ENCODE measurements at places on chromosomes 11 and 22.

DNA sequence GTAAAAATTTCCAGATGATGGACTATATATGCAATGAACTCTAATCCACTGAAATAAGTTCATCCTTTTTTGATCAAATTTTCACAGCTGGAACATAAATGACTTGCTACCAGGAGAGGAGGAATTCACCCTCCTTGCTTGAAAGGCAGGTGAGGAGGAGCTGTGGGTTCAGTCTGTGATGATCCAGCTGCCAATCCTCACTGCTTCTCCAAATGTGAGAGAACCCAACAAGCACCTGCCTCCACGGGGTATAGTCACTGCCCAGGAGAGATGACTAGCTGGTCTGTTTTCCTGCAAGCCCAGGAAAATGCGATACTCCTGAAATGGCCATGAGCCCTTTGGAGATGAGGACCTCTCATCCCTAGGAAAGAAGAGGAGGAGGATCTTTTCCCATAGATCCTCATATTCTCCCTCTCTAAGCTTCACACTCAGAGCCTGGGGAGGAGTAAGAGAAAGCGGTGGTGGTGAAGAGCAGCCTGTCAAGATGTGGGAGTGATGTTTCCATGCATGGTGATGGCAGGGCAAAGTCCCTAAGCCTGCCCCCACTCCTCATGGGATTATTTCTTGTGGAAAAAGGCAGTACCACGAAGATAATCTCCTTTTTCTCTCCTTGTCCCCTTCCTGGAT lies 77.9 kb upstream of the USP47 start:
- DNase-seq = no peak

DNA sequence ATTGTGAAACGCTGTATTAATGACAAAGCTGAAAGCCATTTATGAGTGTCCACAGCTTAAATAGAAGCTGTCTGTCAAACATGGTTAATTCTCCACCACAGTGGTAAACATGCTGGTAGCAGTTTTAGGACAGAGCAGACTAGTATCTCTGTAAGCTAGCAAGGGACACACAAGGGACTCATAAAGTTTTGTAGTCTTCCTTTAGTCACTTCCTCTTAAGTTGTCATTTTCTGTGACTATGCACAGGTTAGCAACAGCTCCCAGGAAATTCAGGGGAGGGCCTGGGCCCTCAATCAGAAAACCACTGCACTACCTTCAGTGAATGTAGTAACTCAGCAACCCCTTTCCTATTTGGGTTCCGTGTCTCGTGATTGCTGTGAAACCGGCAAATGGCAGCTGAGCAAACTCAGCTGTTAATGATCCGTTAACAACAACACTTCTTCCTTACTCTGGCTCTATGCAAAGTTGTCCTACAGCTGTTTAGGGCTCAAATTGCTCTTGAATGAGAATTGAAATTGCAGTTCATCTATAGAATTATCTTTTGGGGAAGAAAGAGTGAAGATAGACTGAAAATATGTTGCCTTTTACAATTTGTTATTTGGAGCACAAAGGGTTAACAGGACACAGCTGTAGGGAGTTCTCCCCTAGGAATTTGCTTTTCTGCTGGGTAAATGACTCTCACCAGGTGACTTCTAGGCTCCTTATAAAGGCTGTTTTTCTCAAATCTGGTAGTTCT lies at the start of gene MMP26:
MMP26 (plus strand) TSS at position 731 of the 736 bp plus-strand sequence.
- DNase-seq = peak; percentile 42

DNA sequence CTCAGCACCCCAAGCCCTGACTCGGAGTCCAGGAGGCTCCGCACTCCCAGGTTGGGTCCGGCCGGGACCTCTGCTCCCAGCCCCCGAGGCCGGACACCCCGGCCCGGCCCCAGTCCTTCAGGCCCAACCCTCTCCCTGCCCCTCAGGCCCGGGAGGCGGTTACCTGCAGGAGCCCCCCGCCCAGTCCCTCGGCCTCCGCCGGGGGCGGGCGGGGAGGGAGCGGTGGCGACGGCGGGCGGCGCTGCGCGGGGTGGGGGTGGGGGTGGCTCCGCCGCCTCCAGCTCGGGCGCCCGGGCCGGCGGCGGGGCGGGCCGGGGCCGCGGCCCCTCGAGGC lies 310 bp downstream of the TCF20 start:
- no peak for DNase-seq

GRCh38 chr11:86675017-86675416 lies 2.6 kb upstream of the ME3 start:
- DNase-seq = no peak

GRCh38 chr11:98871690-98872089 lies 149.1 kb upstream of the CNTN5 start:
- no peak for DNase-seq

DNA sequence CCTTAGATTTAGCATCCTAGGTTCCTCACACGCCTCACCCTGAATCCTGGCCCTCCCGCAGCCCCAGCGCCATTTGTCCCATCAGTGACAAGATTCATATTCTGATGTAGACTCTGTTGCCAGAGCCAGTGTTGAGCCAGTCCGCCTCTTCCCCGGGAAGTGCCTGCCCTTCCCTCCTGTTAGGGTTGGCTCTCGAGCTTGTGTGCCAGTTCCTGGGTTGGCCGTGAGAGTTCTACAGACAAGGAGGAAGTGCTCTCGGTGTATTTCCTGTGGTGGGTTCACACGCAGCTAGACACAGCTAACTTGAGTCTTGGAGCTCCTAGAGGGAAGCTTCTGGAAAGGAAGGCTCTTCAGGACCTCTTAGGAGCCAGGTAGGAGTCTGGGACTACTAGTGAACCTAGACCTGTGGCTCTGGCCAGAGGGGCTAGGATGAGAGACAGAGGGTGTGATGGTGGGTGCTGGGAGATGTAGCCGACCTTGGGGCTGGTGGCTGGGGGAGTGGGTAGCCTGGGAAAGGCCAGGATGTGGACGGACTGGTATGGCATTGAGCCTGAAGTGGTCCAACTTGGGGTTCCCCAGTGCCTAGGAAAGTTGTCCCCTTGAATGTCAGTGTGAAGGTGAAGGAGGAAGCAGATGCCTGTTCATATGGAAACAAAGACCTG lies at the start of gene IL18BP:
IL18BP (plus strand) TSS at position 261 of the 662 bp plus-strand sequence. CDS start 1,076 bp downstream, outside the sequence.
- DNase-seq = no peak

DNA sequence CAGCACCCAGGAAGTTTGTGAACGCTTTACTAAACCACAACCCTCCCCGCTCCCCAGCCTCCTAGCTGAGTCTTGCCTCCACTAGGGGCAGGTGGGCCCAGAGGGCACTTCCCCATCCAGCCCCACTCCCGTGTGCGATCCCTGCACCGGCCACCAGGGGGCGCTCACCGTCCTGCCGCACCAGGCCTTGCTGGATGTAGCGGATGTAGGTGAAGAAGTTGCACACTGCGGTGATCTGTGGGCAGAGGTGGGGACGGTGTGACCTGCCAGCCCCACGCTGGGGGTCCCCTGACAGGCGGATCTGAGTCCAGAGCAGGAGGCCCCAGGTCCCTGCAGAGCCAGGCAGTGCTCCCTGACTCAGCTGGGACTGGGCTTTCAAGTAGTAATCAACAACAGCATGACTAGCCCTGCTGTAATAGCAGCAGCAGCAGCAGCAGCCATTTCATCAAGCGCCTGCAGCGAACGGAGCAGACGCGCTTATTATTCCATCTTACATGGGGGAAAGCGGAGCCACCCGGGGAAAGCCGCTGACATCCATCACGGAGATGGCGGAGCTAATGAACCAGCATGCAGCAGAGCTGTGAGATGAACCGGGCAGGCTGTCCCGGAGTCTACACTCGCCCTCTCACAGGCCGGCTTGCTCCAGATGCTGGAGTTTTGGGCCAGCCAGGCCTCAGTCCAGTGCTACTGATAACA lies 7.9 kb upstream of the FADS3 start:
- peak; percentile 48 for DNase-seq

DNA sequence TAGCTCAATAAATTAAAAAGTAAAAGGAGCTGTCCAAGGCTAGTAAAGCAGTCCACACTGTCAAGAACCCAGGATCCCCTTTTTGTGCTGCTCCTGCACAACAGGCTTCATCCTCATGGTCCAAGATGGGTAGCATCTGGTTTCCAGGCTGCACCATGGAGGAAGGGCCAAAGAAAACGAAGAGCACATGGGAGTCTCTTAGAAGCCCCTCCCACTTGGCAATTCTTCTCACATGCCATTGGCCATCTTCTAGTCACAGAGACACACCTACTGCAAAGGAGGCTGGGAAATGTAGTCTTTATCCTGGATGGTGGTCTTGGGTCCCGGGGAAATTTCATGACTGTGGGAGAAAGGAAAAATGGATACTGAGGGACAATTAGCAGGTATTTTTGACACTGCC lies 37.8 kb downstream of the PRR5L start:
- DNase-seq = no peak

DNA sequence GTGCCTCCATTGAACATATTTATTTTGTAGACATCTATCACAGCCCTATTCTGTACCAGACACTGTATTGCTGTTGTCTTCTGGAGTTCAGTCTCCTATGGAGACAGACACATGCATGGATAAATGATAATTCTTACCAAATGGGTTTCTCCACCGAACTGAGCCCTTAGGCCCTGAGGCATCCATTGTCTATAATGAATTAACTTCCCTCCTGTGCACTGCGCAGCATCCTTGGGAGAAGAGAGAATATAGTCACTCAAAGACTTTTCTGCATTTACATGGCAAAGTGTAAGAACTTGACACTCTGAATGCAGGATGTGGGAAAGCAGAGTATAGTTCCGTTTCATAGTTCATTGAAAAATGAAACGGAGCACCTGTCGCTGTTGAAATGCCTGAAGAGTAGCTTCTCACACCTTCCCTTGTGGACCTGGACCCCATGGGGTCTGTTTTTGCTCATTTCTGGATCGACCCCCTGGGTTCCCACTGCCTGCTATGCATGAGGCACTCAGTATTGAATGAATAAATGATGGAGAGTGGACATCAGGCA lies 6.2 kb downstream of the ZNRF3 start:
- DNase-seq = no peak

GRCh38 chr11:60957188-60957587 lies 5.2 kb upstream of the SLC15A3 start:
- no peak for DNase-seq

DNA sequence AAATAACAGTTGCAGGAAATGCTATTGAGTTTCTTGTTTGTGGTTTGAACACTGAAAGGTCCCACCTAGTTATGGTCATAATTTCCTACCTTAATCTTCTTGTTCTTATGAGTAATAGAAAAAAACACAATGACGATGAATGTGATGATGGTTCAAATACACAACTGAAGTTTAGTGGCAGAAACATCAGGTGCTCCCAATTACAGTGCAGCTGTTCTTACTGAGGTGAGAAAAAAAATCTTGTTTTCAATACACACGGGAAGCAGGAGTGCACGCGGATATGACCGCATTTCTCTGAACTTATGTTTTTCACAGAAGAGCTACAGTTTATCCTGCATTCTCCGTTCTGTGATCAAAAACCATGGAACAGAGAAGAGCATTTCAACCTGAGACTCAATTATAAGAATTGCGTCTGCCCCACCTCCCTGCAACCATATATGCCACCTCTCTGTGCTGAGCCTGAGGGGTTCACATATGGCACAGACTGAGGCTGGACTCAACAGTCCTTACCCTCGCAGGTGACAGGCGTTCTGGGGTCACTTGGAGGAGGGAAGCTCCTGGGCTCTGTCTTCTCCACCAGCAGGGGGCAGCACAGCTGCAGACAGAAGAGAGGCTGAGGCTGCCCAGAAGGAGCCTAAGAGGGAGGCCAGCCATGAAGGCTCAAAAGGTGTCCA lies 99.7 kb upstream of the IGLL5 start:
- peak; percentile 13 for DNase-seq

- DNase-seq = no peak
Measured at GRCh38 chr11:75262436-75262835, 21.9 kb downstream of the TPBGL start.

DNA sequence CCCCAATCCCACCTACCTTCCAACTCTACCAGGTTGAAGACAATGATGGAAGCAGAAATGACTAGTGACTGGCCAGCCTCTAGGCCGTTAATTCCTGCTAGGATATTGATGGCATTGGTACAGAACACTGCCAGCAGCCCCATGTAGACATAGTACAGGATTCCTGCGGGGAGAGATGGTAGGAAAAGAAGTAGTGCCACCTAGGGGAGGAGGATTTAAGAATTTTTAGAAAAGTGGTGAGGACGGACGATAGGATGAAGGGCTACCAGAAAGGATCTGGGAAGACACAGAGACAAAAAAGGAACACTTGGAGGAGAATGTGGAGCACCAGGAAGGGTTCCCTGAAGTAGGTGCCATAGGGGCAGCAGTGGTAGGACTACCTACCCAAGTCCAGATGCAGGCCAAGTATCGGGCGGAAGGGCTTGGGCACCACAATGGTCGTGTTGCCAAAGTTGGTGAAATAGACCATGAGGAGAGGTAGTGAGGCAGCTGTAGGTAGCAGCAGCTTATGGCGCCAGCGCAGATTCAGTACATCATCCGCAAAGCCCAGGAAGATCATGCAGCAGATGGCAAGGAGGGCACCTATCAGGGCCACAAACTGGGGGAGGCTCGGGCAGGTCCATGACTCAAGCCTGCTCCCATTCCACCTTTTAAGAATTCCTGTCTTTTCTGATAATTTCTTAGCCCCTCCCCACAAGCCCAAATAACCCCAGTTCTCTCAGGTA lies 1.2 kb downstream of the DPAGT1 start:
- DNase-seq = peak; percentile 56

Measured in renal cortical epithelial cell (primary cell).